ENCODE measurements at places on chromosomes 4 and X.
A peak's percentile ranks its signal among the peaks of the same experiment; 100 is the strongest.

- DNase-seq, result no peak
Measured at GRCh38 chr4:181550381-181550780, 692.8 kb upstream of the TENM3 start.

DNA sequence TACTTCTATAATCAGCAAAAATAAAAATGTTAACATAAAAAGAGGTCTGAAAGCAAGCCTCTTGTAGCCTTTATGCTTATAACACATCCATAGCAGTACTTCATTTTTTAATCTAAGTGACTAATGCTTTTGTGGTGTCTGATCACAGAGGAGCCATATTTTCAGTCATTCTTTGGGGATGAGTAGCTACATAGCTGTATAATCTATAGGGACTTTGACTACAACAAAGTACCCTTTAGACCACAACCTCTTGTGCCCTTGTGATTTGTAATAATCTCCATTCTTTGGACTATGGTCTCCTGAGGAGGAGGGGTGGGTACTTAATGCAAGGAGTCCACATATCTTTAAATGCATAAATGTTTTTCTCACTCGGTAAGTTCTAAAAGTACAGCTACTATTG lies 9.6 kb downstream of the DRP2 start:
- no peak for DNase-seq

DNA sequence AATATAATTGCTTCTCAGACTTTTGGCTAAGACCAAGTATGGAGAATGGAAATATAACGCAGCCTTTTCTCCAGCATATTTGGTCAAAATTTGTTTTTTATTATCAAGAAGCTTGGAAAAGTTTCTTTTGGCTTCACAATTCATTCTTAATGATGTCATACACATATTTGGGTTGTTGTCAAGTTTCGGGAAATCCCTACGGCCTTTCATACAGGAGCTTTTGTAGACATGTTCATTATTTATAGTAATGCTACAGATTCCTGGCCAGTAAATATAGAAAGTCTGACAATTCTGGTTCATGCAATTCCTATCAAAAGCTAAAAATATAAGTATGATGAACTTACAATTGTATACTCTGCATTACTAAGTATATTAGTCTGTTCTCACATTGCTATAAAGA lies 112.9 kb downstream of the IRF2 start:
- DNase-seq, result no peak

DNA sequence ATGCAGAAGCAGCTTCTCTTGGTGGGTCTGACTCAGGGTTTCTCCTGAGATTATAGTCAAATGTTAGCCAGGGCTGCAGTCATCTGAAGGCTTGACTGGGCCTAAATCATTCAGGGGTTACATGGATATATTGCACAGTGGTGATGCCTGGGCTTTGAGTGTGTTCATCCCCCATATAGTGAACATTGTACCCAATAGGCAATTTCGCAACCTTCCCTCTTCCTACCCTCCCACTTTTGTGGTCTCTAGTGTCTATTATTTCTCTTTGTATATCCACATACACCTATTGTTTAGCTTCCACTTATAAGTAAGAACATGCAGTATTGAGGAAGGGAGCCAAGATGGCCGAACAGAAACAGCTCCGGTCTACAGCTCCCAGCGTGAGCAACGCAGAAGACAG lies 90.3 kb upstream of the CAMK2D start:
- no peak for DNase-seq

GRCh38 chr4:3062471-3062870 lies 11.9 kb downstream of the HTT-AS start:
- no peak for DNase-seq

DNA sequence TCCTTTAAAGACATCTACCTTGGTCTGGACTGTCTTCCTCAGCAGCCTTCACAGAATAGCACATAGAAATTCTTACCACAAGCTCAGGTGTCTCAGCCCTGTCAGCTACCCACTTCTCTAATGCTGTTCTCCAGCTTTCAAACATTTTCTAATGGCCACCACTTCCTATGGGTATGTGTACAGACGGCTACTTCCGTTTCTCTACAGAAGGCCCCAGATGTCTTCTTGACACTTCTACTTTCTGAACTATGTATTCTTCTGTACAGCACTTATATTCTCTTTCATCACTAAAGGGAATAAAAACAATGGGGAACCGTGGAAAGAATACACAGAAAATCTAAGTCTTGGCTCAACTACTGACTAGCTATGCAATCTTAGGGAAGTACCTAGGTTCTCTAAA lies 13.3 kb downstream of the OPHN1 start:
- DNase-seq, result no peak

GRCh38 chr4:77347351-77347966 lies 190.5 kb downstream of the CCNG2 start:
- DNase-seq, result no peak

DNA sequence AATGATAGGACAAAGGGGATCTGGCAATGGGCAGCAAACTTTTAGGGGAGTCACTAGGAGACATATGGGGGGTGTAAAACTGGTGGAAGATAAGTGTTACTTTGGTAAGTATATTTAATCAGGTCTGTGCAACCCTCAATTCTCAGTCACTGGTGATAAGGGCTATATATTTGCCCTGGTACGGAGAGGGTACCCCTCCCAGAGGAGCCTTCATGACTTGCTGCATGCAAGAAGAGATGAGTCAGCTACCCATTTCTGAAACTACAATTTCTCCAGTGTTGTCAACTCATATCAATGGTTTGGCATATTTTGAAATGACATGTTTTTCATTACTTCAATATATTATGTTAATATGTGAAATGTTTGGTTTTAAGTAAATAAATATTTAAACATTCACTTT lies 14.3 kb downstream of the SMARCAD1 start:
- DNase-seq, result no peak

DNA sequence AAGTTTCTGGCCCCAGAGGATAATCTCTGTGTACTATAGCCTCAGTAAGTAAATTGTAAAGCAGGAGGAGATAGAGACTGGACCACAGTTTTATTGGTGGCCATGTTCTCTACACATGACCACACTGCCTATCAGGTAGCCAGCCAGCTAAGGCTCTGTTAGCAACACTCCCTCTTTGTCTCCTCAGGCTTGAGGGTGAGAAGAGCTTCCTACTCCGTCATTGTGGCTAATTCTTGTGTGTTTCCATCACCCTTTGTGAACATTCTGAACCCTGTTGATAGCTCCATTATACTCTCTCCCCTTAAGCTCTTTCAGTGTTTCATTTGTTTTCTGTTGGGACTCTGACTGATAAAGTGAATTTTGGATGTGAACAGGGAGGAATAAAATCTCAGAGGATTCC lies 233.4 kb downstream of the CFAP299 start:
- DNase-seq, result no peak

DNA sequence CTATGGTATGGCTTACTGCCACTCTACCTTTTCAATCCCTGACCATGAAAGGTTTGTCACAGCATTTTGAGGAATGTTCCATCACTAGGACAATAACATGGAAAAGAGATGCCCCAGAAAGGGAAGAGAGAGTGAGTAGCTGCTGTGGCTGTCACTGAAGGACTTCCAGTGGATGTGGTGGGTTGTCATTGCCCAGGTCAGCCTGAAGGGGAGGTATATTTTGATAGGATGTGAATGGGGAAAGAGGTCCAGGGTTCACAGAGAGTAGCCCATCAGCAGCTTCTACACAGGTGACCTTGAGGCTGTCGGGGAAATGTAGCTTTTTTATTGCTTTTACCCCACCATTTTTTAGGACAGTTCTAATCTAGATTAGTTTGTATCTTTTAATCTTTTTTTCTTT lies 30.8 kb downstream of the MTM1 start:
- no peak for DNase-seq

DNA sequence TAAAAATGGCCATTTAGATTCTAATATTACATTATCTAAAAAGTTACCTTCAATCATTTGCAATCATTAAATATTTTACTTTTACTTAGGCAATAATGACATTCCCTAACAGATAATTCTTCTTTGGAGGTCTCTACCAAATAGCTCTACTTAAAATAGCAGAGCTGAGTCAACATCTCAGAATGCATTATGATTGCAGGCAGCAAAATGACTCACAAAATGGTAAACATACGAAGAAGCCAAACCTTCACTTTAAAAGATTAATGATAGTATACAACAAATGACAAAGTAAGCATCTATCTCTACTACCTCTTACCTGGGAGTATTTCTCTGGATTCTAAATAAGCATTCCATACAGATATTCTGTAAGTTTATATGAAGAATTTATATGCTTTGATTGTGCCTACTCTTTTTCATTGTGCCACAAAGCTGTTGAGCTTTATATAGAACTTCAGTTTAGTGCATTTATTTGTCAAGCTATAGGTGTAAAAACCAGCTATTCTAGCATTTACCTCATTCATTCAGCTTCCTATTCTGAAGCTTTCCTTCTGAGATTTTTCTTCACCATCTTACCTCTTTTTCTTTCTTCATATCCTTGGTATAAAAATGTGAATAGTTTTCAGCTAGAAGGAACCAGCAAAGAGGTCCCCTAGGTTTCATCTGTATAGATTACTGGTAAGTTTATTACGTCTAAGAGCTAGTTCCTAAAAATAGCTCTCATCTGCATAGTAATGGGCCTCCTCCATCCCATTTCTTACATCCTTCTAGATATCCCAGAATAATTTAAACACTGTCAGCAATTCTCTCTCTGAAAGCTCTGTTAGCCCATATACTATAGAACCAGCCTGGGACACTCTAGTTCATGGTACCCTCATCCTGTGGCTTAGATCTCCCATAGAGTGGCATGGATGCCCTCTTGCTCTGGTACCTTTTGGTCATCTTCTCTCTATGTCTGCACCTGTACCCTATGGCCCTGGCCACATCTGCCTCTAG lies 17.2 kb upstream of the SPCS3 start:
- no peak for DNase-seq

DNA sequence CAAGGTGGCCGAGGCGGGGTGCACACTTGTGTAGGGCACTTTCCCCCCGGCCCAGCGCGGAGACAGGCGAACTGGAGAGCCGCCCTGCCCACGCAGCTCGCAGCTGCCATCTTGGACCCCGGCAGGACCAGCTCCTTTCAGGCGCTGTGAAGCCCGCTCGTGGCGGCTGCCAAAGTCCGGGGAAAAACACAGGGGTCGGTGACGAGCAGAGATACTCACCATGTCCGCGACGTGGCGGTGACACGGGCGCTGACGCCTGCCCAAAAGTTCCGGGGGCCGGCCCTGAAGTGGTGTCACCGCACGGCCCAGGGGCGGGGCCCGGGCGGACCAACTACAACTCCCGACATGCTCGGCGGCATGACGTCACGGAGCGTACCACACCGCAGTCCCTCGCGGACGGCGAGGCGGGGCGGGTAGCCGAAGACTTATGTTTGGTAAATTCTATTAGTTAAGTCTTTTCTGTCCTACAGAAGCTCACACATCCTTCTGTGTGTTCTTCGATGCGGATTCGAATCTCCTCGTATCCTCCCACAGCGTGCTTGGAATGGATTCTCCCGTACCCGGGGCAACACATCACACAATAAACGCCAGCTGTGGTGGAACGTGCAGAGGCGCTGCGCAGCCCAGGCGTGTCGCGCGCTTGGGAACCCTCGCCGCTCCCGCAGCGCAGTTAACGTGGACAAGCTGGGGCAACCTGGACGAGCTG lies at the start of gene UFSP2:
Gene UFSP2 (minus strand): TSS at position 318 of the 706 bp plus-strand sequence. CDS start 96 bp downstream, at position 222.
- DNase-seq, result peak; percentile 90

DNA sequence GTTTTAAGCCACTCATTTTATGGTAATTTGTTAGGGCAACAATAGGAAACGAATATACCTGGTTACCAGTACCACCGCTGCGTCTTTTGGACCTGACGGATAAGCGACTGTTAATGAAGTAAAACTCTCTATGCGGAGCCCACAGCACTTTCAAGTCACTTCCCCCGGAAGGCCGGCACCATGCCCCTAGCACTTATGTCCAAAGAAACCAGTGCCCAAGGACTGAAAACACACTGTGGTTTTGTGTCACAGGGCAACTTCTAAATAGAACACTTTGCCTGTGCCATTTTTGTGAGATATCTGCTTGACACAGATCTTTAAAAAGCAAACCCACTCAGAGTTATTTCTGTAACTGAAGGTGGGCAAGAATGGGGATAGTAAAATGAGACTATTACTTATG lies 22.7 kb downstream of the SH3KBP1 start:
- no peak for DNase-seq

DNA sequence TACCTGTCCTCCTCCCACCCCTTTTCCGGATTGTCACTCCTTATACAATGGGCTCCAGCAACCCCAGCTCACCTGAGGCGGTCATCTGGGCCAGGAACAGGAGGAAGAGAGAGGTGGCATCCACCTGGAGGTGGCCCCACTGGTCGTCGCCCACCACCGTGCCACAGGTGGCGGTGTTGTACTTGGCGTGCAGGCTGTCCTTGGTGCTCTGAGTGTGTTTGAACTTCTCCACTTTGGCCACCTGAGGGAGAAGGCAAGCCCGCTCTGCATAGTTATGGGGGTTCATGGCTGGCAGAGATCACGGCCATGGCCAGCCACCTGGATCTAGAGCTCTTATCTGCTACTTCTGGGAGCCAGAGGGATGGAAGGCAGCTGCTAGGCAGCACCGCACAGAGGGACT lies 32.9 kb downstream of the PHKA2 start:
- no peak for DNase-seq

- no peak for DNase-seq
Measured at GRCh38 chrX:77704881-77705280, 81.1 kb downstream of the ATRX start.

DNA sequence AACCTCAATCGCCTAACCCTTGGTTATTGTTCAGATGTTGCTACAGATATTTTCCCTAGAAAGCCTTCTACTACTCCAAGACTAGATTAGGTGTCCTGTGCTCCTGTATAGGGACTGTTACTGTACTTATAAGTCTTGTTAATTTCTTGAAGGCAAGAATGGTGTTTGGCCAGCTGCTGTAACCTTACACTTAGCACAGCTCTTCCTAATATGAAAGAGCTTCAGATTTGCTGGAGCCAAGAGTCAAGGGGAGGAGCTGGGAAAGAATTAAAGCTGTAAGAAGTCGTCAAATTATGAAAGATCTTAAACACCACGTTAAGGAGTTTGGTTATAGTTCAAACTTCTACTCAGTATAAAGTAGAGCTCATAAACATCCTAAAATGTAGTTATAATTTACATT lies 245.9 kb upstream of the TLL1 start:
- DNase-seq, result no peak

- no peak for DNase-seq
Measured at GRCh38 chrX:45667666-45668065, 467.0 kb upstream of the DIPK2B start.

DNA sequence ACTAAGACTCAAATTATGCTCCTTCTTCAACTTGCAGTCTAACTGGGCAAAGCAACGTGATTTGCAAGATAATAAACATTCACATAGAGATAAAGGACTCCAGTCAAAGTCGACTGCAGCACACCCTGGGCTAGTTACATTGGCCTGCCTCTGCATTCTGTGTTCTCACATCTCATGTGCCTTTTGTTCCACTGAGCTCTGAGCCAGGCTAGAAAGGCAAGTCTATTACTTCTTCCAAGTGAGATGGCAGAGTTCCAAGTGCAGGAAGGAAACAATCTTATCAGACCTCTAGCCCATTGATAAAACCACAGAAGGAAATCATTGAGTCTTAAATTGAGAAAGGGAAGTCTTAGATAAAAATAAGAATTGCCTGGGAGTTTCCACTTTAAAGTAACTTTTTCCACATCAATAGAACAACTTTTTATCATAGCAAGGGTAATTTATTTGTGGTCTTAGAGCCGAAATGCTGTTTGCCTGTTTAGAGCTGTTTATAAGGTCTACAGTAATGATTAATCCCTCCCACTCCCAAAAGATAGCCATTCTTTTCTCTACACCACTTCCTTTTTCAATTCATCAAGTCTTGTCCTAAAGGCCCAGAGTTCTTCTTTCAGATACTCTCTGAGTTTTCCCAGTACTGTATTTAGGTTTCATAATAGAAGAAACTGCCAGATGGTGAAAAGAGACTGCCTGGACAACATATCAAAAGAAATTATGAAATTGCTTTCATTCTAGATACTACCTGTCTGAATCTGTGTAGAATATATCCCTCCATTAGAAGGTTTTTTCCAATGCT lies 200.2 kb downstream of the GUCY2F start:
- no peak for DNase-seq

GRCh38 chr4:150302553-150302952 lies 224.3 kb downstream of the DCLK2 start:
- DNase-seq, result no peak

Data from NCI-H1694 treated with DMSO at 0.1 percent for 48 hours (cell line).